Fibroblast of skin of scalp (primary cell): ENCODE measurements at places on chromosomes 7 and 10.
A peak's percentile ranks its signal among the peaks of the same experiment; 100 is the strongest.

GRCh38 chr7:19249281-19249680 lies 104.1 kb upstream of the FERD3L start:
- DNase-seq: peak; percentile 83

DNA sequence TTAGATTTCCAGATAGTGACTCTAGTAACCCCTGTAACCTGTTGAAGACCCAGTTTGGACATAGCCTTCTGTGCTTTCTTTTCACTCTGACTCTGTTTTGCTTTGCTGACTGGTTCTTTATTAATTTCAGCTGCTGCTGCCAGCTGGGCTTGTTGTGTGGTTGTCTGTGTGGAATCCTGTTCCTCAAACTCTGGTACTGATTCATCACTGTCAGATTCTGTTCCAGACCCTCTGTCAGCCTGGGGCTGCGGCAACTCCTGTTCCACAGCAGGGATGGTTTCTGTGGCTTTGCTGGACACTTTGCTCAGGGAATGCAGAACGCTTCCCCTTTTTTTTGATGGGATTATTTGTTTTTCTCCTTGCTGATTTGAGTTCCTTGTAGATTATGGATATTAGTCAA lies 104.9 kb downstream of the SEC23IP start:
- DNase-seq: peak; percentile 2

DNA sequence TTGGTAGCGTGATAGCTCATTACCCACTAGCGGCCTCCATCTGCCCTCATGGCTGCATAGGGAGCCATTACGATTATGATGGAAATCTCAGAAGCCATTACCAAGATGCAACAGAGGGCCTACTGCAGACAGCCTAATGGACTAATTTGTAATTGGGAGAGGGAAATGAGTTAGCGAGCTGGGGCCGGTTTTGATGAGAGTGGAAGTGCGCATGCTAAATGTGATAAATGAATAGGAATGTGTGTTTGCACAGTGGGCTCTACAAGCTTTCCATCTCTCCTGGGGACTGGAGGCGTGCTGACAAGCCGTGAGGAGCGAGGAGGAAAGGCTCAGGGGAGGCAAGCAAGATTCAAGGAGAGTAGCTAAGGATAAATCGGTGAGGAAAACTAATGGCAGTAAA lies 644.5 kb upstream of the GALNT17 start:
- DNase-seq: no peak

- no peak for DNase-seq
These were observed 153.3 kb upstream of the SVIL start for GRCh38 chr10:29788113-29788512.
